ENCODE measurements at places on chromosomes 12 and 14.

- DNase-seq: no peak
These were observed 100.5 kb upstream of the MDM1 start for GRCh38 chr12:68432622-68433021.

- no peak for DNase-seq
These were observed 353.6 kb downstream of the TMEM121 start for GRCh38 chr14:105879867-105880561.

DNA sequence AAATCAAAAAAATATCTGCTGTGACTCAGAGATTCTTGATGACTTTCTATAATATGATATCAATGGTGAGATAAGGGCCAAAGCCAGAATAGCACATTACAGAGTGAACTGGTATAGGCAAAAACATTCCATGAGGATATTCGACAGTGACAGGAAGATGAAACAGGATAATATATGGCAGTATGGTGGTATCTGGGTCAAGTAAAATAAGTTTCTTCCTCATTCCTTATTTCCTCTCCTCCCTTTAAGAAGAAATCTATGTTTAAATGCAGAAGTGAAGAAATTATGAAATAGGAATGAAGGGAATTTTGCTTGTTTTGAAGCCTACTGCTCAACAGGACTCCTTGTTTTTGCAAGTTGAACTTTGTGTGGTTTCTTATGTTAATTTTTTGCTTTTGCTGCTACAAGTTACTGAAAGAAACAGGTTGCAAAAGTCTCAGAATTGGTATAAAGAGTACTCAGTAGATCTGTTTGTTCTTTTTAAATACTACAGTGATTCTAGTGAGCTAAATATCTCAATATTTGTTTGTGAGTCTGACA is 7.0 kb downstream of the ACSS3 start:
- DNase-seq: no peak

- DNase-seq: no peak
These were observed 22.2 kb downstream of the TMEM63C start for GRCh38 chr14:77203611-77204458.

DNA sequence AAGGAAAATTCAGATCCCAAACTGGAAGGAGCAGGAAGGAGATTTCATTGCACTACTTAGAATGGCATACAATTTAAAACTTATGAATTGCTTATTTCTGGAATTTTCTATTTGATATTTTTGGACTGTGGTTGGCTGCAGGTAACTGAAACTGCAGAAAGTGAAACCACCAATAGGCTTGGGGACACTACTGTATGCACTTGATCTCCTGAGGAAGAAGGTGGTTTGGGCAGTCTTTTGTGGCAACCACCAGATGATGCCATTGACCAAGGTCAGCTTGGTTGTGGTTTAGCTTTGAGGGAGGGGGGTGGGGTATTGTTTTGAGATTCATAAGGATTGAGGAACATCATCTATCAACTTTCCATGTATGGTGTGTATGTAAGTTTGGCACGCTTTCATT is 209.5 kb upstream of the STXBP6 start:
- no peak for DNase-seq

DNA sequence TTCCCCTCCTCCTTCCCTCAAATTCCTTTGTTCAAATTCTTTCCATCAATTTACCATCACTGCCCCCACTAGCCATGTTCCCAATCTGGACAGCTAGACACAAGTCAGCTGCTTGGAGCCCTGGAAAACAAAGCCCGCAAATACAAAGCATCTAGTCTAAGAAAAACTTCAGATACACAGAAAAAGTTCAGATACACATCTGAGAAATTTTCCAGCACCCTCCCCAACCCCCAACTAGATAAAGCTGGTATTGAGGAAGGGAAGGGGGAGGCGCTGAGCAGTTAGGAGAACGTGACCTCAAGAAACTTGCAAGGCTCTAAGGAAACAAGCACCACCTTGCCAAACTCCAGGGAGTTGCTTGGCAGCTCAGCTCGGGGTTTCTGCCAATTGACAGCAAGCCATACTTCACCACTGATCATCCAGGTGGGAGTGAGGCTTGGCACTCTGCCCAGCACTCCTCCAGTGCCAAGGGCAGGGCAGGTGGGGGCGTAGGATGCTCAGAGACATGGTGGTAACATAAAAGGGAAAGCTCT is 5.1 kb upstream of the CNIH1 start:
- no peak for DNase-seq

- no peak for DNase-seq
These were observed 34.4 kb downstream of the TMEM116 start for GRCh38 chr12:111978545-111978944.

DNA sequence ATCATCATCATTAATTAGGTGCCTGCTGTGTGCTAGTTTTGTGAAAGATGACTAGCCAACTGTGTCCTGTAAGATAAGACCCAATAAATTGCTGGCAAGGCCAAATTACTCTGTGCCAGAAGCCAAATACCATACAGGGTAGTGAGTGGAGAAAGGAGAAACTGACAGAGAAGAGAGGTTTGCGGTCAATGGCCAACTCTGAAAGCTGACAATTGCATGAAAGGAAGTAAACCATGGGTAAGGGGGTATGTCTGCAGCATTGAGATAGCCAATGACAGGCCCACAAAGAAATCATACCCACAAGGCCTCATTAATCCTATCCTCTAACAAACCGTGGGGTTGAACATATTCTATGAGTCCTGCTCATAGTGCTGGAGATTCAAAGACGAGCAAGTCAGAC is 236.6 kb upstream of the CCDC196 start:
- no peak for DNase-seq

- no peak for DNase-seq
These were observed 19.8 kb downstream of the KRT80 start for GRCh38 chr12:52171950-52172512.

GRCh38 chr14:49900973-49901372 is 8.1 kb downstream of the ARF6 start:
- no peak for DNase-seq

DNA sequence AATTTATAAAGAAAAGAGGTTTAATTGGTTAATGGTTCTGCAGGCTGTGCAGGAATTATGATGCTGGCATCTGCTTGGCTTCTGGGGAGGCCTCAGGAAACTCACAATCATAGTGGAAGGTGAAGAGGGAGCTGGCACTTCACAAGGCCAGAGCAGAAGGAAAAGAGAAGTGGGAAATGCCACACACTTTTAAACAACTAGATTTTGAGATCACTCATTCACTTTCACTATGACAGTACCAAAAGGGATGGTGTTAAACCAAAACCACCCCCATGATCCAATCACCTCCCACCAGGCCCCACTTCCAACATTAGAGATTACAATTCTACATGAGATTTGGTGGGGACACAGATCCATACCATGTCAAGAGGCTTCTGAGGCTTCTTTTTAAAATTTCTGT is 62.6 kb downstream of the SLC38A4 start:
- DNase-seq: no peak

DNA sequence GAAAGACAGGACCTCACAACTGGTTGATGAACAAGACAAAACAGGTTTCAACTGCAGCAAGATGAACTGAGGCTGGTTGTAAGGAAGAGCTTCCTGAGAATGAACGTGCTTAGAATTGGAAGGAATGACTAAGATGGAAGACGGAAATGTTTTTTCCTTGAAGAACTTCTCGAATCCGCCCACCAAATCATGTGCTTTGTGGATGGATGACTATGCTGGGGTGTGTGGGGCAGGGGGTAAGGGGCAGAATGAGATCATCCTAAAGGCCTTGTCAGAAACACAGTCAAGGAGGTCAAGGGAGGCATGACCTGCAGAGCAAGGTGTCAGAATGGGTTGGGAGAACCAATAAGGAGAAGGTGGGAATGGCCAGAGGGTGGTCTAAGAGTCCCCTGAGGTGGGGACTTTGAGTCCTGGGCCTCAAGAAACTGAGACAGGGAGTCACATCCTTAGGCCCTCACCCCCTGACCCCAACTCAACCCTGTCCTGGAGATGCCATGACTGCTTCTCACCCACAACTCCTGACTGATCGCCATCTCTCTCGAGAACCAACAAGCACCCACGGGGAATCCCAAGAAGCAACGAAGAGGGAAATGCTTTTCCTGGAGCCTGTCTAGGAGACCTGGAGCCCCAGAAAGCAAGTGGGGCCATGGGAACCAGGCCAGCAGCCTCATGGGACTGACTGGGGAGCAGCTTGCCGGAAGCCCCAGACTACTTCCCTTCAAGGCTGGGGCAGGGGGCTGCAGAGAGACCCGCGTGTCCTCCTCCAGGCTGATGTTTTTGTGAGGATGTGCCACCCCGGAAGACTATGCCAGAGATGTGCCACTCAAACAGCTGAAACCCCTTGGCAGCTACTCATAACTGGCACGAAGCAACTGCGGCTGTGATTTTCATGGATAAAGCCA is 84.0 kb downstream of the ACTN1 start:
- DNase-seq: no peak

DNA sequence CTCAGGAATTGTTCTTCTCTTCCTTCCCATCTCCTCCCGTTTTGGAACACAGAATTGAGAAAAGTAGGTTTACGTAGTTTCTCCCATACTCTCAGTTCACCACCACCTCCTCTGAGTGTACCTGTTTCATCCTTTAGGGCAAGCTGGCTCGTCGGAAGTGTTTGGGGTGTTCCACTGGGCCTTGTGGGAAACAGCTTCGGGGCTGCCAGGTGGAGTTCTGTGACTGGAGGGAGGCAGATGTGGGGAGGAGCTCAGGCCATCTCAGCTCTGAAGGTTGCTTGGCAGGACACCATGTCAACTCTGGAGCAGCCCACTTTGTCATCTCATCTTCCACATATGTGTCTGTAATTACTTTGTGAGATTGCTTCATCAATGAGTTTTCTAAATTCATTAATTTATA is 53.5 kb upstream of the RD3L start:
- no peak for DNase-seq

DNA sequence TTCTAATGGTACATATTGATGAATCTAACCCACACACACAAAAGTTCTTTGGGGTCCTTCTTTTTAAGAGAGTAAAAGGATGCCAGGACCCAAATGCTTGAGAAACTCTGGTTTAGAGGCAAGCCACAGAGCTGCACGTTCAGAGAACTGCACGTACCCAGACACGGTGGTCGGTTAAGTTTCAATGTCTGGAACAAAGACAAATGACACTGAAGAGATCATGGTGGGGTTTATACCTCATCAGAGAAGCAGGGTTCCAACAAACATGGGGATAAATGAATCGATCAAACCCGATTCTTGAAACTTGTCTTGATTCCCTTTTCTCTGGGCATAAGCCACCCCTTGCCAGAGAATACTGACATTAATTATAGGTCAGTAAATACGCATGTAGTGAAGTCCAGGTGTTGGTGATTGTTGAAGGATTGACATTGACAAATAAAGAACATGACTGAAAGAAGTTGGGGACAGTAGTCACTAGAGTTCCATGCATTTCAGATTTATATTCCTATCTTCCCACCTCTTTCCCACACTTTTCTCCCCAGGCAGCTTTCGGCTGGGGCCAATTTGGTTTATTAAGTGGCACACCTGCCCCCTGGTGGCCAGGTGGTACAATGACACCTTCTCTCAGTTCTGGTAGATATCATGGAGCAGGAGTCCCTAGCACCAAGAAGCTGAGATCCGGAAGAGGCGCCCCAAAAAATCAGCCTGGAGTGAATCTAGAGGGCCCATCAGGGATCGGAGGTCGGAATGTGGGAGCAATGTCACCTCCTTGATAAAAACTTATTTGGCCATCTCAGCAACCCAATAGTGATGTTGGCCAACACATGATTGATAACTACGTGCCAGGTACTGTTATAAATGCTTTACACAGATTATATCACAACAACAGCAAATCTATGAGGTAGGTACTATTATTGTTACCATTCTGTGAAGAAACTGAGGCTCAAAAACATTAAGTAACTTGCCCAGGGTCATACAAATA is 17.8 kb upstream of the HDAC7 start:
- DNase-seq: peak; percentile 54

GRCh38 chr12:64318605-64319004 is 72.0 kb downstream of the C12orf56 start:
- DNase-seq: no peak

GRCh38 chr12:126114441-126114840 is 1049.2 kb downstream of the AACS start:
- DNase-seq: no peak

DNA sequence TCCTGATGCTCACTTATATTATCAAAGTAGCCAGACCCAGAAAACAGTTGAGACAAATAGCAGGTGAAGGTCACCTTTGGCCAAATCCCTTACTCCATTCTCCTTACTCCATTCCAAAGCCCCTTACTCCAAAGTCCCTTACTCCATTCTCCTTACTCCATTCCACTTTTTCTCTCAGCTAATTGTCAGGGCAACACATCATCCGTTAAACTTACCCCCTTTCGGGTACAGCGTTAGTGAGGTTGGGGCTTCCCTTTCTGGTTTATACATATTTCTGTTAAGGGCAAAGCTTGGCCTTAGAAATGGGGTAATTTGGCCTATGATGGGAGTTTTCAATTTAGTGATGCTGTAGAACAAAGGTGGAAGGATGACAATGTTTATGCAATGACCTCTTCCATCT is 111.8 kb upstream of the CCND2 start:
- DNase-seq: no peak

GRCh38 chr12:118689793-118690192 is 291.5 kb upstream of the SRRM4 start:
- no peak for DNase-seq

DNA sequence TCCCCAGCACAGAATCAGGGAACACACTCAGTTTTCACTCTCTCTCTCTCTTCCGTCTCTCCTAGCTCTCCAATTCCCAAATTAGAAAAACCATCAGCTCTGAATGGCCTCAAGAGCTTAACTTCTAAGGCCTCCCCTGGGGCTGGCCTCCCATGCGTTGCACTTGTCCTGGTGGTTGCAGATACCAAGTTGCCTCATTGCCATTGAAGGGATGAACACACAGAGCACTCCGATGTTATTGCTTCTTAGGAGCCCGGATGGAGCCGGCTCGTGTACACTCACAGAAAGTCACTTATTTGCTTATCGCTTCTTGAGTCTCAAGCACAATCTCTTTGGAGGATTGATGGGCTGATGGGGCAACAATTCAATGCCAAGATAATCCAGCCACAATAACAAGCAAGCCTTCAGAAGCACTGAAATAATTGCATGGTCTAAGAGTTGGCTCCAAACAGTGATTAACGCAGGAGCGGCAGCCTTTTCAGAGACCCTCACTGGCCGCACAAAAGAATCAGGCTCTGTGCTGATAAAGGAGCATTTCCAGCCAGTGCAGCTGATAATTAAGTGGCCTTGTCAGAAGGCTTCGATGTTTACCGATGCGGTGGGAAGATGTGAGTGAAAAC is 175.8 kb upstream of the TMEM132C start:
- DNase-seq: no peak

GRCh38 chr14:21405097-21405496 is 21.3 kb upstream of the SUPT16H start:
- no peak for DNase-seq

GRCh38 chr12:77104286-77104685 is 38.9 kb upstream of the E2F7 start:
- no peak for DNase-seq

DNA sequence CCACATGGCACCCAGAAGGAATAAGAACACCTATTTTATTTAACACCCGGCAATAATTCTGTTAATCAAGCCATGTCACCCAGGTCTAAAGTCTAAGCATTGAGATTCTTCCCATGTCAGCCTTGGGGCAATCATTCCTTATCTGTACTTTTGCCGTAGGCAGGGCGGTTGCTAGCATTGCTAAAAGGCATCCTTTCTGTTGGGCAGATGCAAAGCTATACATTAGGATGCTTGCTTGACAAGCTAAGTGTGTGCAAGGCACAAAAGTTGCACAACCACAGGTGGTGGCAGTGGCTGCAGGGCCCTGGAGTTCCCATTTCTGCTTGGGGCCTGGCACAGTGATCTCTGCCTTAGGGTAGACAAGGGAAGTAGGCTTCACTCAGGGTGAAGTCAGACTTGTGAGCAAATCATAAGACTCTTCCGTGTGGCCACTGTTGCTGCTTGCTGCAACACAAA is 12.5 kb upstream of the GALNT6 start:
- no peak for DNase-seq

- DNase-seq: no peak
These were observed 1.5 kb upstream of the MSRB3 start for GRCh38 chr12:65276916-65277530.
